ENCODE measurements at places on chromosomes 6 and 20.

GRCh38 chr6:157760589-157761330 is 62.3 kb upstream of the SNX9 start:
- DNase-seq, result no peak

DNA sequence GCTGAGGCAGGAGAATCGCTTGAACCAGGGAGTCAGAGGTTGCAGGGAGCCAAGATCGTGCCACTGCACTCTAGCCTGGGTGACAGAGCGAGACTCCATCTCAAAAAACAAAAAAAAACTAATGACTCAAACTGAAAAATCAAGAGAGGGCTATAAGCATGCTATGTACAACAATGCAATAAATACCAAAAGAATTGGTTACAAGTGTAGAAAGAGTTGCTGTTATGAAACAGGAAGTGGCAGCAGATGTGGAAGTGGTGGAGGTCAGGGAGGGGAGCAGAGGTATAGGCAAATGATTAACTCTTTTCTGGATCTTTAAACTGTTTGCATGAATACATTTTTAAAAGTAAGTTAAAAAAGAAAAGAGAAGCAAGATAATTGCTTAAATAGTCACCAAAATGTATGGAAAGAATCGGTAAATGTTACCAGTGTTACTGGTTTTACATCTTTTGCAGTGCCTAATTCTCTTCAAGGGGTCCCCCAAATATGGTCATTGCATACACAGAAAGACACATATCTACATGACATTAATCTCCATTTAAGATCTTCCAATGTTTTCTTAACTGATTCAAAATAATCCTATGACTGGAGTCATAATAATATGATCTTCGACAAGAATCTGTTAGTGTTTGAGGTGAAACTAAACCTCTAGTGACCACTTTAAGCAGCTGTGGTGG is 15.0 kb downstream of the CALHM6 start:
- DNase-seq, result no peak

DNA sequence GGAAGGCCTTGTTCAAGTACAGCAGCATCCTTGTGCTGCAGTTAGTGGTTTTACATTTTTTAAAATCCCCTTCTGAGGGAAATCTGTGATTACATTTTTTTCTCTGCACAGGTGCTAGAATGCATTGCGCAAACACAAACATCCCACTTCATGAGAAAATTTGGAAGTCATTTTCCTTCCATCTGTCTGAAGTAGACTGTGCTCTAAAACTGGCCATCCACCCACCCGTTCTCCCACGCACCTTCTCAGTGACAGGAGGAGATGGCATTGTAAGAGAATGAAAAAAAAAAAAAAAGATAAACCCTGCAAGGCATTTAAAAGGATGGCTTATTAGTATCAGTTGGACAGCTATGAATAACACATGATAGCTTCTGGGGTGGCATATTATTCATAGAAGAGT is 65.0 kb downstream of the SOBP start:
- DNase-seq, result no peak

- DNase-seq, result no peak
Measured at GRCh38 chr20:38275815-38276550, 15.4 kb upstream of the KIAA1755 start.

- no peak for DNase-seq
Measured at GRCh38 chr20:17619351-17620093, 49.6 kb downstream of the DSTN start.
